PC-3 (cell line): ENCODE measurements at places on chromosomes 2 and 18.

DNA sequence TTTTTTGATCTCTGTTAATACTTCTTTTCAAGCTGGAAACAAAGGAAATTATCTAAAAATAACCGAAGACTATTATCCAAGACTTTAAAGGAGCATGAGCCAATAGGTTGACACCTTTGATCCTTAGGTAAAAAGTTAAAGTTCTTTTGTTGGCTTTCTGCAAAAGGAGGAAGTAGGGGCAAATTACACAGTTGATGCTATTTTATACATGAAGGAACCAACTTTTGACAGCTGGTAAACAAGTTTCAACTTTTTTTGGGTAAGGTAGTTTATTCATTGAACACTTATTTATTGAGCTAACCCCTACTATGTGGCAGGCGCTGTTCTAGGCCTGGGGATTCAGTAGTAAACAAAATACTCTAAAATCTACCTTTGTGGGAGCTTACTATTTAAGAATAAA is 66.6 kb upstream of the ZEB2 start:
- no peak for DNase-seq
- no peaks in the 10 kb centered on the region for H3K36me3 ChIP-seq
- H3K27me3 ChIP-seq = no peaks in the 10 kb centered on the region
- H3K4me3 ChIP-seq = no peak overlapping the region
- H3K27ac ChIP-seq = no peak overlapping the region

GRCh38 chr2:76478266-76479035 is 767.7 kb upstream of the GCFC2 start:
- H3K4me1 ChIP-seq = no peaks in the 10 kb centered on the region
- H3K27me3 ChIP-seq = no peaks in the 10 kb centered on the region
- H3K4me3 ChIP-seq = no peak overlapping the region
- H3K27ac ChIP-seq = no peak overlapping the region
- no peak for DNase-seq

- no peak overlapping the region for H3K4me3 ChIP-seq
- DNase-seq = peak; percentile 80
- no peaks in the 10 kb centered on the region for H3K27me3 ChIP-seq
- peak overlapping the region; percentile 47 for H3K27ac ChIP-seq
Observed at GRCh38 chr2:12619975-12620374, 96.8 kb upstream of the TRIB2 start.

DNA sequence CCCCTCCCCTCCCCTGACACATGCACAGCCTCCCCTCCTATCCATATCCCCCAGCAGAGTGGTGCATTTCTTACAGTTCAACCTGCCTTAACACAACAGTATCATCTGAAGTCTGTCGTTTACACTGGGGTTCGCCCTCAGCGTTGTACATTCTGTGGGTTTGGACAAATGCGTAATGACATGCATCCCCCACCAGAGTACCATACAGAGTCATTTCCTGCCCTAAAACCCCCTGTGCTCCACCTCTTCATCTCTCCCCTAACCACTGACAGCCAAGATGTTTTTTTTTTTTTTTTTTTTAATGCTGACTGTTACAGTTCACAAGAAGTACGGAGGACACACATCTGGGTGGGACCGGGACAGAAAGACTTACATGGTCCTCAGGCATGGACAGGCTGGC is 22.6 kb downstream of the POMC start:
- H3K4me3 ChIP-seq = no peak overlapping the region
- no peaks in the 10 kb centered on the region for H3K4me1 ChIP-seq
- H3K27me3 ChIP-seq = no peaks in the 10 kb centered on the region
- DNase-seq = no peak

GRCh38 chr2:174561283-174561971 is 36.2 kb downstream of the WIPF1 start:
- no peaks in the 10 kb centered on the region for H3K4me1 ChIP-seq
- no peak for DNase-seq
- no peaks in the 10 kb centered on the region for H3K36me3 ChIP-seq
- no peak overlapping the region for H3K4me3 ChIP-seq
- H3K27ac ChIP-seq = no peak overlapping the region

- no peaks in the 10 kb centered on the region; the same call in 1 of the 2 replicates for H3K4me1 ChIP-seq
- no peak overlapping the region for H3K4me3 ChIP-seq
- DNase-seq = no peak
- no peaks in the 10 kb centered on the region for H3K36me3 ChIP-seq
- H3K27ac ChIP-seq = no peak overlapping the region
- no peaks in the 10 kb centered on the region for H3K27me3 ChIP-seq
Observed at GRCh38 chr18:58819051-58819450, 45.6 kb upstream of the ZNF532 start.

DNA sequence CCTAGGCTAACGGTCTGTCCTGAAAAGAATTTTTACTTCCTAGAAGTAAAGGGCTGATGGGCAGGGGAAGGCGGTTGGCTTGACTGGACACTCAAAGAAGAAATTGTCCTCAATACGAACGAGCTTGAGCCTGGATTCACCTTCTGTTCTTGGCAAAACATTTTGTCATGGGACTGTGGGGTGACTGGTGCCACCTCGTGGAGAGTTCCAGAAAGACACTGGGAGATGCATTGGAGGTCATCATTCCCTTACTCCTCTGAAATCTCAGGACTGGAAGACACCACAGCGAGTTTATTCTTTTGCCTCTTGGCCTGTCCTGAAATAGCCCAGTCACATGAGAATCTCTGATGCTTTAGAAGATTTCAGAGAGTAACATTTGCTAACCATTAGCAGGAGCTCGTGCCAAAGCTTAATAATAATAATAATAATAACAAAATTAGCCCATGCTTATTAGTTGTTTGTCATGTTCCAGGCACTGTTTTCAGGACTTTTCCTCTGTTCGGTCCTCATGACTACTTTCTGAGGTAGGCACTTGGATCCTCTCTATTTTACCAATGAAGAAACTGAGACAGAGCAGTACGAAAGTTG is 44.5 kb downstream of the TMEM182 start:
- H3K4me1 ChIP-seq = peaks cover 7% of the 10 kb centered on the region; the same call in 1 of the 2 replicates
- DNase-seq = peak; percentile 78

DNA sequence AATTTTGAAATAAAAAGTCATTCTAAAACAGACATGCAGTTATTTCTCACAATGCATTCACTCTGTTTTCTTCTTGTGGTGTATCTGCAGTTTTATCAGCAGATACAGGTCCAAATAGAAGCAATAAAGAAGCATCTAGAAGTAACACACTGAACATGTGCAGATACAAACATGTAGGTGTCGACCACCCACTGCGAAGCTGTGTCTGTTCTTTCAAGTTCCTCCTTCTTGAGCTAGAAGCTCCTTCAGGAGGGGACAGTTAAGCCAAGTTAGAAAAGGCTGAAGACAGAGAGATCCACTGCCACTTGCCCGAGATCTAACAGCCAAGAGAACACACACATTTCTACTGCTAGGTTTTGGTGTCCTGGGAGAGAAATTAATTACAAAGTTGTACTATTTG is 30.1 kb downstream of the WDFY1 start:
- no peak overlapping the region for H3K27ac ChIP-seq
- H3K4me3 ChIP-seq = no peak overlapping the region
- peaks cover 21% of the 10 kb centered on the region for H3K36me3 ChIP-seq
- no peak for DNase-seq

- peaks cover 7% of the 10 kb centered on the region; the same call in 1 of the 2 replicates for H3K4me1 ChIP-seq
- H3K4me3 ChIP-seq = peak overlapping the region; percentile 67
- peak; percentile 18 for DNase-seq
- H3K27ac ChIP-seq = no peak overlapping the region
- peaks cover 6% of the 10 kb centered on the region for H3K27me3 ChIP-seq
Observed at GRCh38 chr2:127423880-127424279, 5.7 kb downstream of the PROC start.
